Aorta (tissue), 5 donors: ENCODE measurements at places on chromosomes 1 and 21. TPM values are rescaled to one million over a fixed set of nuclear protein-coding genes. Genes with fewer than 3 reads are reported as not detected.

The SPATA46 gene
- polyA plus RNA-seq: not detected

The GUCA2A gene
- polyA plus RNA-seq: 29.8 TPM

The TDRD5 gene
- 0.08 TPM for polyA plus RNA-seq

The LRRC3 gene
- polyA plus RNA-seq: 0.63 TPM

The UBXN10 gene
- 0.25 TPM for polyA plus RNA-seq

The TMCC2 gene
- polyA plus RNA-seq: 0.69 TPM

The CATSPER4 gene
- polyA plus RNA-seq: not detected

The SLC35F3 gene
- polyA plus RNA-seq: not detected

The MYOC gene
- polyA plus RNA-seq: 3.8 TPM

The RNU1-2 gene
- not detected for polyA plus RNA-seq

The PRR9 gene
- not detected for polyA plus RNA-seq

The MSH4 gene
- polyA plus RNA-seq: not detected

The GFI1 gene
- polyA plus RNA-seq: 0.67 TPM

The INTS7 gene
- polyA plus RNA-seq: 4.0 TPM

The ANXA9 gene
- polyA plus RNA-seq: 0.15 TPM

DNA sequence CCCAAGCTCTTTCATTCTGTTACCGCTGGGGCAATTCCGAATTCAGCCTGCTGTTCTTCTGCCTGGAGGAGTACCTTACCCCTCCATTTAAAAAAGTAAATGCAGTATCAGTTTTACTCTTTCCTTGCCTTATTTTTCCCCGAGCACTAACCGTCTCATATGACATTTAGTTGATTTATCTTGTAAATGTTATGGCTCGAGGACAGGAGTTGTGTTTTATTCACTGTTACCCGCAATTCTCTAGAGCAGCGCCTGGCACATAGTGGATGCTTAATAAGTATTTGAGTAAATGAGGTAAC lies 425 bp upstream of the TADA1 start:
- no peak for DNase-seq

- peak; percentile 90 for DNase-seq
Observed at GRCh38 chr1:21508580-21509350, 458 bp upstream of the ALPL start.

DNA sequence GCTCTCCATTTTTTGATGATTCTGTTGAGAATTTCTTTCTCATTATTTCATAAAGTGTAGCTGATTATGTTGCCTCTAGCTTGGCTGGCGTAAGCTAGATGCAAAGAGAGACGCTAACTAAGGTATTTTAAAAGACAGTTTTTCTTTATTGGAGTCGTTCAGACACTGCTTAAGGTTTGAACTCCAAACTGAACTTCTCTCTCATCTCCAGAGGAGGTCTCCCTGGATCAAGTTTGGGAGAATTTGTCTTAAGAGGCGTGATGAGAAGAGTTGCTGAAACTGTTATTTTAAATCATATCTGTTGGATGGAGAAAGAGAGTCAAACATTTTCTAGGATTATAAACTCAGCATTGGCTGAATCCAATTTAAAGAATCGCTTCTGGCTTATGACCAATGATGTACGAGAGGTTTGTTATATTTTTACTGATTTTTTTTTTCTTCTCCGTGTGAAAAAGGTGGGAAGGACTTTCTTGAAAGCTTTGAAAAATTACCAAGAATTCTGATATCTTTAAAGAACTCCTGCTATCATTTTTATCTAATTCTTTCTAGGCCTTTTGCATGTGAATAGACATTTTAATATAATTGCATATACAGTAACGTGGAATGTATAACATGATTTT lies 34.0 kb downstream of the MAP3K7CL start:
- DNase-seq: no peak

- no peak for DNase-seq
Observed at GRCh38 chr1:209561532-209561931, 22.0 kb upstream of the CAMK1G start.

DNA sequence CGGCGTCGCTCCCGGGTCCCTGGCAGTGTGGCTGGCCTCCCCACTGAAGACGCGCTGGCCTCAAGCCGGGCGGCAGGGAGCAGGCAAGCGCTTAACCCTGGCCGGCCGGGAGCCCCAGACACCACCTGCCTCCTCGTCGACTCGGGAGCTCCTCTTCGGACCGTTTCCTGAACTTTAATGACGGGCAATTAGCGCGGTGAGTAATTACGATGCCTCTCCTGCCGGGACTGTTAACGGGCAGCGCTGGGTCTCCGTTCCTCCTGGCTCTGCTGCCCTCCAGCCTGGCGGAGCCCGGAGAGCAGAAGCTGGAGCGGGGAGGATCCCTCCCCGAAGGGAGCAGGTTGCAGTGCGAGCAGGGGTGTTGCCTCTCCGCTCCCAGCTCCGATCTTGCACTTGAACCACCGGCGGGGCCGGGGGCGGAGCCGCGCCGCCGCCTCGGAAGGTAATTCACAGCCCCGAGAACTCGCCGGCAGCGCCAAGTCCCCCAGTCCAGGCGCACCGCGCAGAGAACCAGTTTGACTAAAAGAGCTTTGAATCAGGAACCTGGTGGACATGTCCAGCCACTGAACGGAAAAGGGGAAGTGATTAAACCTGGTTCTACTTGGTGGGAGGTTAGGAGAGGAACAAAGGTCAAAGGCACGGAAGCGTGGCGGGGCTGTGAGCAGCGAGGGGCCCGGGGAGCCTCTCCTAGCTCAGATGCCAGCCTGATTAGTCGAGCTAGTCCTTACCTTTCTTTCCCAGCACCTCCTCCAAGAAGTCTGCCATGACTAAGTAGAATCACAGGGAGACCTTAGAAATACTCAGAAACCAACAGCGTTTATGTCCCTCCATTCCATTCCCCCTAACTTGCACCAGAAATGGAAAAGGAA lies 18.3 kb upstream of the PLEKHA6 start:
- no peak for DNase-seq

DNA sequence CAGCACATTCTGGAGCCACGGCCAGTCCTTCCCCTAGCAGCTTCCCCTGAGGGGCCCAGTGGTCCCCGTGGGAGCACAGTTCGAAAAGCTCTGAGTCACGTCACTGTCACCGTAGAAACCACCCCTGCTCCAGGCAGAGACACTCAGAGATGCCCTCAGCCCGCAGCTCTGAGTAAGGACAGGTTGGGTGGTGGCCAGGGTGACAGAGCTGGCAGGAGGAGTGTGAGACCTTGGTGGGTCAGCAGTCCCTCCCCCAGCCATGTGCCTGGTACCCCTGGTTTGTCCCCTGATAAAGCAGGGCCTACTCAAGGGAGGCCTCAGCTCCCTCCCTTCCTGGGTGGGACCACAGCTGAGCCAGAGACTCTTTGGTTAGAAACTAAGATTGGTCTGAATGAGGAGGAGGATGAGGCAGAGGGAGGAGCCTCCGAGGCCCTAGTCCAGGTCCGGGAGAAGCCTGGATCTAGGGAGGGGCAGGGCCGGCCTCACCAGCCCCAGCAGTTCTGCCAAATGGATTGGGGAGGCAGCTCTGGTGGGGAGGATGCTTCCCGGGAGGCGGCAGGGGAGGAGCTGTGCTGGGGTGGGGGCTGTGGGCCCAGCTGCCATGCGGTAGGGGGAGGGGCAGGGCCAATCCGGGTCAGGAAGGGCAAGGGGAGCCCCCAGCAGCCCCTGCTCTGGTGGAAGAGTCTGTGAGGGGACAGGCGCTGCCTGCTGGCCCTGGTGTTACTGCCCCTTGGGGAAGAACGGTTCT lies 55.2 kb downstream of the SLC9A1 start:
- peak; percentile 82 for DNase-seq

DNA sequence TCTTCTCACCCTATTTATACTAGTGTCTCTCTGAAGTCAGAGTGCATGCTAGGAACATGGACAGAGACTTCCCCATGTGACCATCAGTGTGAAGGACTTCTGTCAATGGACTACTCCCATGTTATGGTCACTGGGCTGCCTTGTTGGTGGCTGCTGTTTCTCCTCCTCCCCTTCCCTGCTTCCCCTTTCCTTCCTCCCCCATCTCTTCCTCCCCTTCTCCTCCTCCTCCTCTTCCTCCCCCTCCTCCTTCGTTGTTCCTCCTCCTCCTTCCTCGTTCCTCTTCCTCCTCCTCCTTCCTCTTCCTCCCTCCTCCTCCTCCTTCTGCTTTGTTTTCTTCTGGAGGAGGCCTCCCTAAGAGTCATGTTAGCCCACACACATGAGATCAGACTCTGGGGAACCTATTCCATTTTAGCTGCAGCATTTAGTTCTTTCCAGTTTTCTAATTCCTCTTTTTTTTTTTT lies 35.8 kb downstream of the IER5 start:
- no peak for DNase-seq

GRCh38 chr1:20200966-20201365 lies 14.6 kb upstream of the PLA2G2C start:
- no peak for DNase-seq

GRCh38 chr1:115726570-115726969 lies 41.9 kb downstream of the CASQ2 start:
- DNase-seq: no peak

DNA sequence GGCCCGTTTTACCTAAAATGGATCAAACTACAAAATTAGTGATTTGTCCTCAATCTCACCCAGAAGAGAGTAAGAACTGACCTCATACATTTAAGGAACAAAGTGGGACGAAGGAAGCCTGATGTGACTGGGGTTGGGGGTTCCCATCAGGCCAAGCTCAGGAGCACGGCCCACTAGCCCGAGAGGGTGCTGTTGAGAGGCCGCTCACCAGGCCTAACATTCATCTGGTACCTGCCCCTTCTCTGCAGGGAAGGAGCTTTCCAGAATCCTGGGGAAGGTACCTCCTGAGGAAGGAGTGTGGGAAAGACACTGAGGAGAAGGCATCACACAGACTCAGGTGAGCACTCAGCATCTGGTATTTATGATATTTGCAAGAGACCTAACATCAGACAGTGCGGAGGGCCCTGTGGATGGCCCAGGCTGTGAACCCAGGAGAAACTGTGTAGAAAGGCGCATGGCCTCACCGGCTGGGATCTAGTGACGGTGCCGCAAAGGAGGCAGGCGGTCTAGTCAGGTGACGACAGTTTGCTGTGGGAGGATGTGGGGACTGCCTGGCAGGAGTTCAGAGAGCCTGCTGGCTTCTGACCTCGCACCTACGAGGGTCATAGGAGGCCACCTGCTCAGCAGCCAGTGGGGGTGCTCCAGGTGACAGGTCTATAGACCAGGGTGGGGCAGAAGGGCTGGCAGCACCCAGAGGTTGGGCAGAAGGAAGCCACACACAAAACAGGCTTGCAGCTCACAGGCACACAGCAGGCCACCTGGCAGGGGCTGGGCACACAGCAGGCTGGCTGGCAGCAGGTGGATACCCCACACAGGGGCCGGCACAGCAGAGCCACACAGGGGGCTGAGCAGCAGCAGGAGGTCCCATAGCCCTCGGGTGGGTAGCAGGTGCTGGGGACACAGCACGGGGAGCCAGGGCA lies 543 bp downstream of the KRTAP12-4 start:
- DNase-seq: no peak

DNA sequence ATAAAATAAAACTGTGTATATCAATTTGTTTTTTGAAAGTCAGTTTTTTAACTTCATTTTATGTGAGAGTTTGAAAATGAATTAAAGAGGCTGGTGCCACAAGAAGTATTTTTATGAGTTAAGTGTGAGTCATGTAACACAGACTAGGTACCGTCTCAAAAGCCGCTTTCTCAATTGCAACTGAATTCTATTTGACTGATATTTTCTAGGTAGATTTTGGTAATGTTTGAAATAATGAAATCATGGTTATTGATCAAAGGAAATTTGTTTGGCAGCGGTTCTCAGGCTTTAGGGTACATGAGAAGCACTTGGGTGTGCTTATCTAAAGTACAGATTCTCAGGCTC lies 4.6 kb downstream of the SNX27 start:
- no peak for DNase-seq

- no peak for DNase-seq
Observed at GRCh38 chr1:224333939-224334786, 4.2 kb upstream of the NVL start.

DNA sequence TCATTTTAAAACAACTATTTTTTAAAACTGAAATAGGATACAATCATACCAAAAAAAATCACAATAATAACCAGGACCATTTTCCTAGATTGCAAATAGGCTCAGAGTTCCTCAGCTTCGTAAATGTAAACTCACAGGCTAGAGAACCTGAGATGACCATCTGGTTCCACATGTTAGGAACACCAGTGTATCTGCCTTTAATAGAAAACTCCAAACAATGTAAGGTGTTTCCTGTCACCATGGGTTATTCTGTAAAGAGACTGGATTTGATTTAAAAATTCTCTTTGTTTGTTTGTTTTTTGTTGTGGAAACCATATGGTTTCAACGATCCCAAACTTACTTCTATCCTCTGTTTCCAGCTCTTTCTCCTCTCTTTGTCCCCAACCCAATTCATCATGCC lies 197.5 kb downstream of the ZZZ3 start:
- DNase-seq: no peak

DNA sequence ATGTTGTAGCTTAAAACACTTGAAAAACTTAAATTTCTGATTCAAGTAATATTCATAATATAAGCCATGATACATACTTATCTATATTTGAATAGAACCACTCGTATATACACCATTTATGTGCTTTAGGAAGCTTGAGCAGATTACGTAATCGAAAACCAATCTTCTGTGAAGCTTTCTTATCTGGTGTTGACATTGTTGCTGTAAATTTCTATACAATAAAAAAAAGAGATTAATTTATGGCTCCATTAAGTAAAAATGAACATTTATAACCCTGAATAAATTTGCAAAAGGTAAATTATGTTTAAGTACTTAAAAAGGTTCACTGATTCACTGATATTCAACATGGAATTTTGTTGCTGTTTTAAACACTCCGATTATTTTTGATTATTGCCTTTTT lies 21.4 kb downstream of the LIN9 start:
- DNase-seq: no peak

GRCh38 chr1:65994223-65994622 lies 201.5 kb downstream of the PDE4B start:
- no peak for DNase-seq

- no peak for DNase-seq
Observed at GRCh38 chr1:31434979-31435378, 22.0 kb downstream of the SERINC2 start.

GRCh38 chr1:48803474-48803873 lies 26.8 kb upstream of the BEND5 start:
- no peak for DNase-seq

DNA sequence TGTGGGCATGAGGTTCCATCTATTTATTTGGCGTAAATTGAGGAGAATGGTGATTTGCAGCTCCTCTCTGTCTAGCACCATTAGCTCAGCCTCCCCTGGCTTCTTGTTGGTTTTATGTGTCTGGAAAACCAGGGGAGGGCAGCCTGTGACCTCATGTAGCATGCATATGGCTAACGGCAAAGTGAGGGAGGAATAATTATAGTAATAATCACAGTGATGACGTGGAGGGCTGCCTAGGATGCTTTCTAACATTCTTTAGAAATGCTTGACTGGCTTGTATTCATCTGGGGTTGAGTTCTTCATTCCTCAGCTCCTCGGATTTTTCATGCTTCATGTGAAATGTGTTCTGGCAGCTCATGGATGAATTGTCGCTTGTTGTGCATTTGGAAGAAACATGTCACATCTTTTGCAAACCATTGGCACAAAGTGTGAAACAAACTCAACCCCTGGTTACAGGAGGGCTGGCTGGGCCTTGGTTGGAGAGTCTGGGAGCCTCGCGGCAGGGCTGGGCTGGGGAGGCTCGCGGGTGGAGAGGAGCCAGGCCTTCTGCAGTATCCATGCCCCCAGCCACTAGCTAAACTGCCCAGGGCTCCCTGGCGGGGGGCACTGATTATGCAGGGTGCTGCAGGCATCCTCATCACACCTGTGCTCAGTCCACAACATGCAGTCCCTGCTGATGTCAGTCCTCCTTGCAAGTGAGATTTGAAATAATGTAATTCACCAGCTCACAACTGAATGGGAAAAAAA lies 149.6 kb downstream of the DISC1 start:
- DNase-seq: no peak
